ENCODE measurements at places on chromosomes 3 and 15.

GRCh38 chr15:78090422-78091063 lies 1.8 kb upstream of the SH2D7 start:
- no peak for DNase-seq

DNA sequence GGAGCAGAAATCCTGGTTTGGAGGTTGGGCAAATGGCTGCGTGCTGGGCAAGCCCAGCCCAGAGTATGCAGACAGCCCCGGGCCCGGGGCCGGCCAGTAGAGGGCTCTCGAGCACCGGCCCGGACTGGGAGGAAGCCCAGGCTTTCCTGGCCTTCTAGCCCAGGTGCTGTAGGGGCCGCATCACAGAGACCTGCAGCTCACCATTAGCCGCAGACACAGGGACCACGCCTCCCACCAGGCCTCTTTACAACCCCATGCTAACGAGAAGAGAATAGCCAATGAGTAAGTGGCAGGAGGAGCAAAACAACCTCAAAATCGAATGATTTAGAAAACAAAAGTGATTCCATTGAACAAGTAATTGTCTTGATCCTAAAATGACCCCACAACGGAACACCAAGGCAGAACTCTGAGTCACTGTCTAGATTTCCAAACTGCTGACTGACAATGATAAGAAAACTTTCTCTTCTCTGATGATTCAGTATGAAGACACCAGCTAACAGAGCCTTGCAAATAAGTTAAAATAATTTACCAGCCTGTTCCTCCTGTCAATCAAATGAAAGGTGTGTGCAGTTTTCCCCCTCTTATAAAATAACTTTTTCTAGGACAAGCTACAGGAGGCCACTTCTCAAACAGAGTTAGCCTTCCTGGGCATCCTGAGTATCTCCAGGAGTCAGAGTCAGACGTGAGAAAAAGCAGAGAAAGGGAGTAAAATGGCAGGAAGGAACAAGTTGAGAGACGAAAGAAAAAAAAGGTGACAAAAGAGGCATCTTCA lies 102.2 kb downstream of the DGKG start:
- DNase-seq, result peak; percentile 59

DNA sequence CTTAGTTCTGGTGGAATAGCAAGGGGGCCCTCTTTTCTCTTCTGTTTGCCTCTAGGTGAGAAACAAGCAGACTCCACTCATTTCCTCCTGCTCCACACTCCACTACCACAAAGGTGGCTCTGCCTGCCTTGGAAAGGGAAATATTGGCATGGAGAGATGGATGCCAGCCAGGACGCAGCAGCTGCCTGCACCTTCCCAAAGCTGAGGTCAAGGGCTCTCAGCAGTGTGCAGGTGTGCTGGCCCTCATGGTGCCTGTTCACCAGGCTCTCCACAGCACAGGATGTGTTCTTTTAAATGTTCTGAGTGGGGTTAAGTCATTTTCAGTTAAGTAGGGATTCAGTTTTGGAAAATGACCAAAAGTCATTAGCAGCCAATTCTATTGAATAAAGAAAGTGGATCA lies 211.2 kb upstream of the STRIT1 start:
- no peak for DNase-seq

DNA sequence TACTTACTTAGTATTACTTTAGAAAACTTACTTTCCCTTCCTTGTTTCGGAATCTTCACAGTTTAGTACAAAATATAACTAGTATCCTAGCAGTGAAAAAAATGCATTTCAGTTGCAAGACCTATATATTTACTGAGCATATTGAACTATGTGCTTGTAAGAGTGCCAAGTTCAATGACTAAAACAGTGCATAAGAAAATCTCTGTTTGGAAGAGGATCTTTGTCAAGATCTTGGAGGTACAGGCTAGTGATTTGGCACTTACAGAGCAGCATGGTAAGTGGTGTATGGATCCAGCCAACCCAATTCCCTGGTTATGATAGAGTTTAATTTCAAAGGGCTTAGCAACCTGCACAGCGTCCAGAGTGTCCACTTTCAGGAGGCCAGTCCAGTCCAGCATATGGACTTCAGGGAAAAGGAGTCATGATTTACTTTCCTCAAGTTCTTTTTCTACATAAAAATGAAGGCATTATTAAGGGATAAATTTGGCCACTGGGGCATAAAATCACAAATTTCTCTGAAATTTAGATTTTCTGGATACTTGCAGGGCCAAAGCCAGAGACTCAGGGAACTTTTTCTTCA lies 625.8 kb upstream of the BCHE start:
- no peak for DNase-seq

- no peak for DNase-seq
Observed at GRCh38 chr15:85477730-85478129, 97.3 kb downstream of the AKAP13 start.

DNA sequence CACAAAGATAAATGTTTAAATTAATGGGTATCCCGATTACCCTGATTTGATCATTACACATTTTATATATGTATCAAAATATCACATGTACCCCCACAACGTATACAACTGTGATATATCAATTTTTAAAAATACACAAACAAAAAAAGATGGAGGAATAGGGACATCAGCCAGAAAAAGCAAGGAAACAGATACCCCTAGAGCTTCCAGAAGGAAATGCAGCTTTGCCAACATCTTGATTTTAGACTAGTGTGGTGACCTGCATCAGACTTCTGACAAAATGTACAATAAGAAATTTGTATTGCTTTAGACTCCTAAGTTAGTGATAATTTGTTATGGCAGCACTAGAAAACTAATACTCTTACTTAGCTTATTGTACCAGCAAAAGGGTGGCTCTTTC lies 483.8 kb downstream of the TUSC7 start:
- no peak for DNase-seq

- no peak for DNase-seq
Observed at GRCh38 chr3:155619118-155619915, 125.6 kb downstream of the PLCH1 start.

DNA sequence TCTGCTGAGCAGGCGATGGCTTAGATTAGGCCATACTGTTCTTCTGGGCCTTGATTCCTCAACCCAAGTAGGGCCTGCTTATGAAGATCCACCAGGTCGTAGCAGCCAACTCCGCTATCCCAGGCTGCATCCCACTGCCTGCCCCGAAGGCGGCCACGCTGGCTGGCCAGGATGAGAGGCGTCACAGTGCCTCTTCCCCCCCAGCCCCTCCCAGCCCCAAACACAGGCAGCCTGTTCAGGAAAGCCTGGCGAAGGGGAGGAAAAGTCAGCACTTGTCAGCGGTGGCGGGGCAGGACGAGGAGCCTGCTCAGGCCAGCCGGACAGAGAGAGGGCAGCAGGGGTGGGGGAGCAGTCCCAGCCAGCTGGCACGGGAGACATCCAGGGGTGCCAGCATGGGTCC lies 11.2 kb downstream of the PTH1R start:
- DNase-seq, result no peak

- no peak for DNase-seq
Observed at GRCh38 chr3:181771120-181771519, 59.4 kb downstream of the SOX2 start.

- no peak for DNase-seq
Observed at GRCh38 chr3:194140520-194141414, 4.8 kb downstream of the HES1 start.

DNA sequence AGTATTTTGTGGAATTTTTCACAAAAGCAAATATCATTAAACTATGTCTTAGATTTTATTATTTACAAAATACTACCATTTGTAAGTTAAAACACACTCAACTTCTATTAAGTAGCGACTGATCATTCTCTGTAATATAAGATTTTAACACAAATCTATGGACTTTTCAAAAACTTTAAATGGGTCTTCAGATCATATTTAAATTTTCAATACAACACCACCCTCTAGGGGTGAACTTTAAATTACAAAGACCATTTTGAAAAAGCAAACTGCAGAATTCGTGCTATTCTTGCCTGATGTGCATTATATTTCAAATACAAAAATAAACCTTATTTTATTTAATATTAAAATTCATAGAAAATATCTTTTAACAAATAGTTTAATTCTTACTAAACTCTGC lies 8.2 kb upstream of the VGLL4 start:
- no peak for DNase-seq

- DNase-seq, result no peak
Observed at GRCh38 chr3:129793942-129794310, 99.6 kb downstream of the TMCC1 start.

DNA sequence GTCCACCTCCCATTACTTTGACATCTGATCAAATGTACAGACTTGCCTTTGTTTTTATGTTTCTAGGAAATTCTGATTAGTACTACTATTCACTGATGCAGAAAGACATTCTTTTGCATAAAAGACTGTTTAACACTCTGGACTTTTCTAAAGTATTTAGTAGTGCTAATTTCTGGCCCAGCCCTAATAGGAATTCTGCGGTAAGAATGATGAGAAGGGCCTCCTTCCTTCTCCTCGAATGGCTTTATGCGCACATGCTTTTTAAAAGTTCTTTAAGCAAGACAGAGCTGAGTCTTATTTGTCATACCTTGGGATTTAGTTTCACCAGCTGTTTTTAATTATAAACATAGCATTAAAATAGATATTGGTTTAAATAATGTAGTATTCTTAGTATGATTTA lies 192.3 kb upstream of the RBMS3 start:
- no peak for DNase-seq

- no peak for DNase-seq
Observed at GRCh38 chr3:190089711-190090110, 31.0 kb downstream of the P3H2 start.

GRCh38 chr15:44482090-44482489 lies 54.7 kb downstream of the CTDSPL2 start:
- no peak for DNase-seq

DNA sequence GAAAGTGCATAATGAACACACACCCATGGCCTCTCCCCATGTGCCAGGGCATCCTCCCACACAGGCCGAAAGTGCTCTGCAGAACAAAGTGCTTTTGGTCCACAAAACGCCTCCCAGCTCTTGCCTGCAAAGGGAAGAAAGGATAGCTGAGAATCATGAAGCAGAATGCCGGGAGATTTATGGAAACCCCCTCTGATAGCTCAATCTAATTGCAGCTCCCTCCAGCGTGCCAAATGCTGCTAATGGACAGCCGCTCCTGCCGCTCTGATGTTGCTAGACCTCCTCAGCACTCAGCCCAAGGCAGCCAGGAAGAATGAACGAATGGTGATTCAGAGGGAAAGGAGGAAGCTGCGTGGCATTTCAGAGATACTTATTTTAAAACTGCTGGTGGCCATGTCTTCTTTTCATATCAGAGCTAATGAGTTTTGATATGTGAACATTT lies 145.3 kb downstream of the TJP1 start:
- DNase-seq, result no peak

- no peak for DNase-seq
Observed at GRCh38 chr15:25486051-25486450, 47.2 kb upstream of the UBE3A start.

GRCh38 chr15:24944954-24945353 lies 9.8 kb upstream of the SNRPN start:
- DNase-seq, result no peak

- DNase-seq, result no peak
Observed at GRCh38 chr15:57890351-57890750, 175.2 kb downstream of the ALDH1A2 start.

GRCh38 chr15:66224946-66225345 lies 28.6 kb downstream of the MEGF11 start:
- DNase-seq, result no peak

DNA sequence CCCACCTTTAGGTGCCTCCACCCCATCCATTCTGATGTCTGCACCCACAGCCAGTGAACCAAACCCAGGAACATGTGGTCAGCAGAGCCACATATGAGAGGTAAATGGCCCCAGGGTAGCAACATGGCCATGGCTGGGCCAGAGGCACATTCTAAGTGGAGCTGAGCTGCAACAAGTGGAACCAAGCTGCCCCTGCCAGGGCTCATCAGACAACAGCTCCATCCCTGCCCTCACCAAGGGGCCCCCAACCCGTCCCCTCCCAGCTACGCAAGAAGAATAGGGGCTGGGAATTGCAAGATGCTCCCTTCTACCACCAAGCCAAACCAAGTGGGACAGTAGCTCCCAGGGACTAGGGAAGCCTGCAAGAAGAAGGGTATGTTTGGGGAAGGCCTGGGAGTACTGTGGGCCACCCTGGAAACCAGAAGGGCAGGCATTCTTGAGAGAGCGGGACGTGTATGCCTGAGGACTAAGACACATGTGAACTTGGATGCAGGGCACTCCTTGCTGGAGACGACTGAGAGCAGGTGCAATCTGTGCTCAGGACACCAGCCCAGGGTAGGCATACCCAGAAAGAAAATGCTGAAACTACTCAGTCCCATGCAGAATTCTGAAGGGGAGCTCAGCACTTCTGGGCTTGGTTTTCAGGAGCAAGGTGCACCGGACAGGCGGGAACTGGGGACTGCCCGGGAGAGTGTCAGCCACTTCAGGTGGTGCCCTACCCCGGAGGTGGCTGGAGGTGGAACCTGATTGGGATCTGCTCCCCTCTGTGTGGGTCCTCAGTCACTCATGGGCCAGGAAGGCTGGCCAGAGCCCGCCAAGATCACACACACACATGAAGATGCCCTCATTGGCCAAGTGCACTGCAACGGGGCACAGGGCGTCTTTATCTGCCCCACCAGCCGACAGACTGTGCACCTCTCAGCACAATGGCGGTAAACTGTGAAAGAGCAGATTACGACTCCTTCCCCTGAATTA lies 9.5 kb downstream of the MYL3 start:
- DNase-seq, result no peak

- no peak for DNase-seq
Observed at GRCh38 chr15:87849181-87849580, 407.4 kb downstream of the NTRK3 start.

GRCh38 chr3:193711523-193711963 lies 118.5 kb downstream of the OPA1 start:
- DNase-seq, result no peak

DNA sequence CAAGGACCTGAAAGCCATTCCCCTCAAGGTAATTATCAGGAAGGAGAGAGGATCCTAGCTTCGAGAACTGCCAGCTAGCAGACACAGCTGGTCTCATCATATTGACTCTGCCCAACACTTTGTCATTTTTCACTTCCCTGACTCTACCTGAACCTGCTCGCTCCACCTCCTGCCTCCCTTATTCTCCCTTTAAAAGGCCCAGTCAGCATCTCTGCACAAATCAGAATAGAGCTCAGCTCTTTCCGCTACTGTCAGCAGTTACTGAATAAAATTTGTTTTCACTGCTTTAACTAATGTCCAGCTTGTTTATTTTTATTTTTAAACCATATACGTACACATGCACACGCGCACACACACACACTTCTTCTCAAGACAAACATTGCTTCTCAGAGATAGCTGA lies 57.2 kb upstream of the MCF2L2 start:
- no peak for DNase-seq

GRCh38 chr3:158094235-158095110 lies 11.7 kb downstream of the SHOX2 start:
- DNase-seq, result no peak

DNA sequence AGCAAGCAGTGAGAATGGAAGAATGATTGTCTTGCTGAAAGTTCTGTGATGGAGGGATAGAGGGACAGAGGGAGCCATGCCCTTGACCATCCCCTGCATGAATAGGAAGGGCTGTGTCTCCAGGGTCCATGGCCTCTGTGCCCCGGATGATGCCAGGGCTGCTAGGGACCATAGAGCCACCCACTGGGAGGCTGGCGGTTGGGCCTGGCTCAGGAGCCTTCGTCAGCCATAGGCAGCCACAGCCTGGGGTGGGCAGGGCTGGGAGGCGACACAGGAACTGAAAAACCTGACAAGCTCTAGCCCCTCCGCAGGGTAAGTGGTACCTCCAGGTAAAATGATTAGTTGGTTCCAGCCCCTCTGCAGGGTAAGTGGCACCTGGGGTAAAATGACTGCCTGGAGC lies 19.1 kb upstream of the LAMP3 start:
- no peak for DNase-seq

- no peak for DNase-seq
Observed at GRCh38 chr15:58057559-58057958, 8.0 kb downstream of the ALDH1A2 start.
